ENCODE measurements at places on chromosomes 2 and 18.

- DNase-seq, result no peak
Observed at GRCh38 chr18:56294484-56295183, 343.8 kb downstream of the TXNL1 start.

GRCh38 chr2:54561010-54561409, 104.9 kb downstream of the SPTBN1 start:
- no peak for DNase-seq

GRCh38 chr2:165198181-165198580, 5.7 kb downstream of the SCN3A start:
- no peak for DNase-seq

DNA sequence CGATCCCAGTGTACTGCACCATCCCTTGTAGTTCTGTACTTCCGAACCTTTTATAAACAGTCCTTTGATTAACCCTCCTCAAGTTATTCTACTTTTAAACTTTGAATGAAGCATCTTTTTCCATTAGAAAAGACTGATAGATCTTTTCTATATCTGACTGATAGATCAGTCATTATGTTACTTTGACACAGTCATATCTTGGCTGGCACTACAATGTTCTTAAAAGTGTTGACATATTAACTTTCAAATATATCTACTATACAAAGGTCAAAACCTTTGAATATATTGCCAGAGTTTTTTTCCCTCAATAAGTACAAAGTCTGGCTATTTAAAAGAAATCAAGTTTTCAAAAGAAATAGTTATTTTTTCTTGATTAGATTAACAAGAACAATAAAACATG, 35.4 kb upstream of the NABP1 start:
- no peak for DNase-seq

GRCh38 chr2:196479350-196479749, 160.2 kb upstream of the CCDC150 start:
- DNase-seq, result no peak

- no peak for DNase-seq
Observed at GRCh38 chr2:185608799-185609198, 129.8 kb upstream of the FSIP2 start.

DNA sequence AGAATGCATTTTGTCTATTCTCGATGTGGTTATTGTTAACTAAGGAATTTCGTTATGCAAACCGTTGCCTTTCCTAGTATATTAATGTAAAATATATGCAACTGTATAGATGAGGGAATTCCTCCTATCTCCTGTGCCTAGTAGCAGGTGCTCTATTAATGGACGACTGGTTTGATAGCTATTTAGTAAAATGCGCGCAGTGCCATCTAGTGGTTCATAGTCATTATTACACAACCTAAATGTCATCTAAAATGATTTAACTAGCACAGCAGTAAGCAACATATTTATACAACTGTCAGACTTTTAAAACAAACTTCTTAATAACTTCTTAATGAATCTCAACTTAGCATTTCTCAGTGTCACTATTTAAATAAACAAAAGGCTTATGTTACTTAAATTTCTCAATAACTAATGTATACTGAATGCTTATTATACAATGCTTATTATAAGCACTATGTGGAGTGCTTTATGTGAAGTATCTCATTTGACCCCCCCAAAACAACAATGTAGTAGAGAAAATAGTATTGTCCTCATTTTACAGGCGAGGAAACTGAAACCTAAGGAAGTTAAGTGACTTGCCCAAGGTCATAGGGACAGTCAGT, 77.9 kb downstream of the DTNA start:
- DNase-seq, result no peak

DNA sequence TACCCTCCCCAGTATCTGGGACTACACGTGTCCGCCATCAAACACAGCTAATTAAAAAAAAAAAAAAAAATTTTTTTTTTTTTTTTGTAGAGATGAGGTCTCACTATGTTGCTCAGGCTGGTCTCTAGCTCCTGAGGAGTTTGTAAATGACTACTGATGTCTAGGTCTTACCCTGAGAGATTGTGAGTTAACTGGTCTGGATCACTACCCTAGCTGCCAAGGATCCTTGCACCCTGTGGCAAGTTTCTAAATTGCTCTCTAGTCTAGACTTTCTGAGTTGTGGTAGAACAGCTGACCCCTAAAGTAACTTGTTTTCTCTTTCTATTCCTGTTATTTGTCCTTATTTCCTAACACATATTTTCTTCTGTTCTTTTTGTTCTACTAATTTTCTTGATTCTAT, 44.5 kb downstream of the ABHD3 start:
- DNase-seq, result no peak

- DNase-seq, result no peak
Observed at GRCh38 chr2:144848423-144848822, 328.5 kb upstream of the ZEB2 start.

DNA sequence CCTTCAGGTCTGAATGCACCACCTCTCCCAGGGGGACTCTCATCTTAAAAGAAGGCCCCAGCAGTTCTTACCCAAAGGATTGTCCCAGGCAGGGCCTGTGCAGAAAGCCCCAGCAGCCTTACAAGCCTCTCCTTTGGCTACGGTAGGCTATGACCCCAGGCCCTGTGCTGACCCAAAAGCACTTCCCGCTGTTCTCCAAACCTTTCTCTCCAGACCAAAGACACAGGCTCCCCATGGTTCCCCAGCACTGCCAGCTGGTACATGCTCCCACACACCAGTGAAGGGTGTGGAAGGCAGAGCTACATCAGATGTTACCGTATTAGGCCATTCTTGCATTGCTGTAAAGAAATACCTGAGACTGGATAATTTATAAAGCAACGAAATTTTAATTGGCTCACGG, 35.4 kb downstream of the LBH start:
- no peak for DNase-seq
